ENCODE measurements at places on chromosomes 6 and 20.

DNA sequence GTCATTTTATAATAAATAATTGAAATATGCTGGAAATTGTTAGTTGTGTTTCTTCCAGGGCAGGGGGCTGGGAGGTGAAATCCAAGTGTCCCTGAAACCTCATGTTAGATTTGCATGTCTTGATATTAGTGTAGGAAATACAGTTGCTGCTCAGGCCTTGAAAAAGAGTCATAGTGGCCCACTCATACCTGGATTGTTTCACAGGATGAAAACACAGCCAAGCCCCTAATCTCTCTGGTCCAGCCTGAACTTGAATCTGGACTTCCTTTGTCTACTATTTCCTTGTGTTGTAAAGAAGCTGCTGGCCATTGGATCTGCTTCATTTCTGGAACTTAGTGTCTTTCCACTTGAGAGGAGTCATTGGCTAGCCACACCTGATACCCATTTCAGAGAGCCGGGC, 108.8 kb upstream of the JARID2 start:
- no peak for DNase-seq

DNA sequence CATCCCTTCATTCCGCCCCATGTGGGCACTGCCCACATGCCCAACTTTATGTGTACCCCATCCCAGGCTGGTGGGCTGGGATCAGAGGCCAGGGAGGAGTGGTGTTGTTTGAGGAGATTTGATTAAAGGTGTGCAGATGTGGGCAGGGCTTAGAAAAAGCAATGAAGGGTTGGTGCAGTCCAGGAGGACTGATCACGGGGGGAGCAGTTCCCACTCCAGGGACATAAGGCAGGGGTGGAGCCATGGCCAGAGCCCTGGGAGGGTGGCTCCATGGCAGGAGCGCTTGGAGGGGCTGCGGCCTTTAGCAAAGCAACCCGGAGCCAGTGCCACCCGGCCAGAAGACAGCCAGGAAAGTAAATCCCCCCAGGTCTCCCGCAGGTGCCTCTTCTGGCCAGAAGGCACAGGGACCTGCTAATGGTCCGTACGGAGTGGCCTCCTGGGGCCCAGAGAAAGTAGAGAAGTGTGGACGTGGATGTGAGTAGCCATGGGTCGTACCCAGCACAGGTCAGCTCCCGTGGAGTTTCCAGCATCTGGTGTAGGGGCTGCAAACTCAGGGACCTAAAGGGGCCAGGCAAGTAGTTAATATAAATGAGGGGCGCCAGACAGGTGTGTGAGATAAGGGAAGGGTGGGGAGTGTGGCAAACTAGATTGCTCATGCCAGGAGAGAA, 62.1 kb upstream of the APCDD1L start:
- no peak for DNase-seq

- DNase-seq: no peak
These were observed 89.5 kb upstream of the SIM1 start for GRCh38 chr6:100554228-100554627.

GRCh38 chr6:42923666-42924065, 5.6 kb upstream of the CNPY3 start:
- no peak for DNase-seq

GRCh38 chr6:105619971-105620741, 217.3 kb upstream of the PREP start:
- no peak for DNase-seq

- no peak for DNase-seq
These were observed 855.2 kb upstream of the ADGRB3 start for GRCh38 chr6:67779876-67780275.

DNA sequence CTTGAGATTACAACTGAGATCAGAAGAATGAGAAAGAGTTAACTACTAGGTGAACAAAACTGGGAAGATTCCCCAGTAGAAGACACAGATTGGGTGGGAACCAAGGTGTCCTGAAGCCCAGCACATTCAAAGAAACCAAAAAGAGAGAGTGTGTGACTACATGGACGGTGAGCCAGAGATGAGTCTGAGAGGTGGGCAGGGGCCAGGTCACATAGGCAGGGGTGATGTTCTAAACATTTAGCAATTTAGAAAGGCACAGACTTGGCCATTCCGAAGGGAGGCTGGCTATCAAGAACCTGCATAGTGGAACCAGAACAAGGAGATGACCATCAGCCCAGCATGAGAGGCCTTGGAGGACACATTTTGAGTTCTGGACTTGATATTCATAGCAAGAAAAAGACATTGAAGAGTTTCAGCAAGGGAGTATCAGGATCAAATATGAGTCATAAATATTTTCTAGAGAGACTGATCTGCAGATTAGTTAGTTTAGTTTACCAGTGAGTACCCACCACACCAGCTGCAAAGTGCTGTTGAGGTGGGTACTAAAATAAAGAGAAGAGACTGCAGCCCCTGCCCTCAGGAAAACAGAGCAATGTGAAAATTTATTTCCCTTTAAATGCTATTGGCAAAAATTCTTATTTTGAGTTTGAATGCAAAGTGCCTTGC, 340.5 kb upstream of the PRDM1 start:
- no peak for DNase-seq

DNA sequence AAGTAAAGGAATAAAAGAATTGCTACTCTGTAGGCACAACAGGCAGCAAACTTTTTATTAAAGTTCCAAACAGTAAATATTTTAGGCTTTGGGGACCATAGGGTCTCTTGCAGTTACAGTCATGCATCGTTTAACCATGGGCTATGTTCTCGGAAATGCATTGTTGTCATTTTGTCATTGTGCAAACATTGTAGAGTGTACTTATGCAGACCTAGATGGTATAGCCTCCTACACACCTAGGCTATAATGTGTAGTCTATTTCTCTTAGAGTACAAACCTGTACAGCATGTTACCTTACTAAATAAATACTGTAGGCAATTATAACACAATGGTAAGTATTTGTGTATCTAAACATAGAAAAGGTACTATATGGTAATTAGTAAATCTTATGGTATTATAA, 54.7 kb downstream of the CDS2 start:
- no peak for DNase-seq

DNA sequence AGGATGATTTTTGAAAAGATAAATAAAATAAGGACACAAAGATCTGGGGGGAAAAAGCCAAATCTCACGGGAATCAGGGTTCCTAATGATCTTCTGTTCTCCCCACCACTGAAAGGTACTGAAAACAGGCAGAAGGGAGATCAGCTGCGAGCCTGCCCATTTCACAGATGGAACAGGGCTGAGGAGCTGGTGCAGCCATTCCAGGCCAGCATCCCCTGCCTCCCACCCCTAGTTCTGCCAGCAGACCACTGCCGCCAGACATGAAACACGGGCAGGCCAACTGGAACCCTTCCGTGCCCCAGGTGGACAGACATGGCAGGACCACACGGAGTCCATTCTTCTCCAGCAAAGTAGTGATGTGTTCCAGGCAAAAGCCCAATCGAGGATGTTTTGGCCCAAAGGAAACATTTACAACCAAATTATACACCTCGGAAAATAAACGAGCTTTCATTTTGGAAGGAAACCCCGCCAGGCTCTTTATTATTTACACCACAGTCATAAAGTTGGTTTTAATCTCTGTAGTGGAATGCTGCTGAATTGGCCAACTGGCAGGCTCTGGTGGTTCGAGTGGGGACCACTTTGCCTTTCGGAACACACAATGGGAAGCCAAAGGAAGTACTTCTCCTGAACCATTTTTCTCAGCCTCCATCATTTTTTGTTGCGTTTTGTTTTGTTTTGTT, 28.2 kb downstream of the ISM1 start:
- DNase-seq: no peak

DNA sequence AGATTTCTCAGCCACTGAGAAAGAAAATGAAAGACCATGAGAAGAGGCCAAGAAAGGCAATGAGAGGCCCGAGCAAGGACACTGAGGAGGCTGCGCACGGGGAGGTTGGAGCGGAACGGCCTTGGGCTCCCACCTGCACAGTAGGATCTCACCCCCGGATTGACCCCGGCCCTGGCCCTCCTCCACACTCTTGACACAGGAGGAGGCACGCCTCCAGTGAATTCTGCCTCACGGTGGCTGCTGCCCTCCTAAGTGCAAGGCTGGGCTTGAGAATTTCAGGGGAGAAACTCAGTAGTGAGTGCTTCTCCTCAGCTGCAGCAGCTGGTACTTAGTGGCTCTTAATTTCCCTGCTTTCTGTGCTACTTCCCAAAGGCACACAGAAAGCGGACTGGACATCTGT, 18.0 kb downstream of the MRPL14 start:
- DNase-seq: no peak

DNA sequence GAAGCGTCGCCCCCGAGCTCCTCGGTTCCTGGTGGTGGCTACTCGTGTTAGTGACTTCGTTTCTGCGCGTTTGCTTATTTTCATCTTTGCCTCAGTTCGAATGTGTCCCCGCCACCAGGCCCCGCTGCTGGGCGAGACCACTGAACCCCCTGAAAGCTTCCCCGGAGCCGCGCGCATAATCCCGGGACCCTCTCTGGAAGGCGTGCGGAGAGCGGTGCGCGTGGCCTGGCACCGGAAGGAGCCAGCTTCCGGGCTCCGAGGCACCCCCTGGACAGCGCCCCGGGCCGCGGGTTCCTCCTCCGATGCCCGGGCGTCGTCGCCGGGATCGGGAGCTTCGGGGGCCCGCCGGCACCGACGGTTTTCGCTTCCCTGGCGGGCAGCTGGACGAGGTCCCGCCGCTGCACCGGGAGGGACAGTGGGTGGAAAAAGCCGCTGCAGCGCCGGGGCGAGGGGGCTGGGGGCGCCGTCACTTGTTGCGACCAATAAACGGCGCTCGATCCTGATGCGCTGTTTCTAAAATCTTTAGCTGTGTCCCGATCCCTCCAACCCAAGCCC, 643 bp upstream of the SLC35D3 start:
- no peak for DNase-seq

DNA sequence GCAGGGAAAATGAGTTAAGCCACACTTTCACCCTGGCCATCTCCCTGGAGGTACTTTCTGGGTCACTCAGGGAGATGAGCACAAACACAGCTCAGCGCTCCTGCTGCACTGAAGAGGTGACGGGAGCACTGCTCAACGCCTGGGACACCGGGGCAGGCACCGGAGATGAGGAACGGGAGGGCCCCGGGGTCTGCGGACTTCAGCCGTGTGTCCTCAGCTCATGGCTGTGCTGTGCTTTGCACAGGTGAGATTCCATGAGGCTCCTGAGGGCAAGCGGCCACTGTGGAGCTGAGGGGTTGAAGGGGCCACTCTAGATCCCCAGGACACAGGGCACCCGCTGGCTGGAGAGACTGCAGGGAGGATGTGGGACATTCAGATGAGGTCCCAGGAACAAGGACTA, 234.2 kb upstream of the EXOC2 start:
- no peak for DNase-seq

DNA sequence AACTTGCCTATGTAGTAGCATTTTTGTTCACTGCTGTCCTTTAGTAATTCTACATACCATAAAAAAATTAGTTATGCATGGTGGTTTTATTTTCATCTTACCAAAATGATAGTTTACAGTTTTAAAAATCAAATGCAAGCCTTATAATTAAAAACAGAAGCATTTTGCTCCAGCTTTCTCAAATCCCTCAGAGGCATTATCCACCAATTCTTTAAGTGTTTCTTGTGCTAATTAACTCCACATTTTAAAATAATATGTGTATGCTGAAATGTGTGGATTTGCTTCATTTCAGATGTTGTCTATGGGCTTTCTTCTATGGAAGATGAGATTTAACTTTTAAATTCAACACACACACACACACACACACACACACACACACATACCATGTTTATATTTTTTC, 49.3 kb downstream of the PCSK2 start:
- DNase-seq: no peak

GRCh38 chr6:81575442-81575841, 177.0 kb downstream of the TENT5A start:
- no peak for DNase-seq

DNA sequence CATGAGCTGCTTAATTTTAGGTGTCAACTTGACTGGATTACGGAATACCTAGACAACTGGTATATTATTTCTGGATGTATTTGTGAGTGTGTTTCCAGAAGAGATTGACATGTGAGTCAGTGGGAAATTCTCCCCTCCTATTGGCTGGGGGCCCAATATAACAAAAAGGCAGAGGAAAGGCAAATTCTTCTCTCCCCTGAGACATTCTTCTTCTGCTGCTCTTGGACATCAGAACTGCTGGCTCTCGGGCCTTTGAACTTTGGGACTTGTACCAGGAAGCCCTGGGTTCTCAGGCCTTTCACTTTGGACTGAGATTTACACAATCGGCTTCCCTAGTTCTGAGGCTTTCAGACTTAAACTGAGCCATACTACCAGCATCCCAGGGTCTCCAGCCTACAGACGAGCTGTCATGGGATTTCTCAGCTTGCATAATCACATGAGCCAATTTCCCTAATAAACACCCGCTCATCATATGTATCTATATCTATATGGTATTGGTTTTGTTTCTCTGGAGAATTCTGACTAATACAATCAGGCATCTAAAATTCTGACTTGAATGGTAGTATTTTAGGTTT, 7.6 kb upstream of the BTN3A3 start:
- no peak for DNase-seq

DNA sequence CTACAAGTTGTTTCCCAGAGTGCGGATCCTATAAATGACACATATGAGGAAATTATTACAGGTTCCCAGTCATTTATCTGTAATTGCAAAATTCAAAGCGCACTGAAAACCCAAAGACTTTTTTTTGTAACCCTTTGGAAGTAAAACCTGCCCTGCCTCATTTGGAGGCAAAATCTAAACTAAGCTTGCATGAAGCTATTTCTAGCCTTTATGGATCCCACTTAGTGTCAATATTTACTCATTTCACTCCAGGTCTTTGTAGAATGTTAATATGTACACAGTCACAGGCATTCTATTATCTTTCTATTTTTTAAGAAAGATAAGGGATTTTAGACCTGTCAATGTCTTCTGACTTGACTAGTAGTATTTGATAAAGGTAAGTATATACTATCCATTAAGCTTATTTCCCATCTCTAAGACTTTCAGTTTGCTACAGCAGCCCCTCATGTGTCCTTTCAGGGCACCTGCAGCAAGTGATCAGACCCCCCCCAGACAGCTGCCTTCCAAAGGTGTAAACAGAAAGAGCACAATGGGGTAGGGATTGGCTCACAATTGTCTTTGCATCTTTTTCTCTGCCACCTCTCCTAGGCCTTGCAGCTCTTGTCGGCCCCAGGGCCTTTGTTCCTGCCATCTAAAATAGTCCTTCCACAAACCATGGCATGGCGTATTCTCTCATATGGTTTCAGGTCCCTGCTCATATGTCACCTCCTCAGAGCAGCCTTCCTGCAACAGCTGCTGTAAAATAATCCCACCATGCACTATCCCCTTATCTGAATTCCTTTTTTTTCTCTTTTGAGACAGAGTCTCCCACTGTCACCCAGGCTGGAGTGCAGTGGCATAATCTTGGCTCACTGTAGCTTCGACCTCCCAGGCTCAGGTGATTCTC, 1.3 kb upstream of the REPS1 start:
- no peak for DNase-seq

GRCh38 chr6:28922004-28922820, 1.6 kb downstream of the TRIM27 start:
- DNase-seq: no peak

DNA sequence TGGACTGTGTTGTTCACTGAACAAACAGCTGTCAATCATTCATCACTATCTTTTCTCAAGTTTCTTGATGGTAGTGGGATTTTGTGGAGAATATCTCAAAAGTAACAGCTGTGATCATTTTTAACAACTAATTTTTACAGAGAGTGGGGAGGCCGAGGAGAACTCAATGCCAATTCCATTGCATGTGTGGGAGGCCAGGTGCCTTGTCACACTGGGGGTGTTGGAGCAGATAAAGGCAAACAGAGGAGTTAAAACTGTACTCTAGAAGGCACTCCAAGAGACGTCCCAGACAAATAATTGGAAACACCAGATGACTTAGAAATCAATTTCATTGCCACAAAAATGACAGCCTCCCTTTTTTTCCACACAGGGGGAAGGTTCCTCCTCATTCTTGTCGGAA, 267.2 kb upstream of the PLCB4 start:
- no peak for DNase-seq

- DNase-seq: no peak
These were observed 5.7 kb upstream of the OSTM1 start for GRCh38 chr6:108080010-108080780.
